ENCODE measurements at places on chromosomes 2 and 18. TPM values are rescaled to one million over a fixed set of nuclear protein-coding genes. Genes with fewer than 3 reads are reported as not detected.

DNA sequence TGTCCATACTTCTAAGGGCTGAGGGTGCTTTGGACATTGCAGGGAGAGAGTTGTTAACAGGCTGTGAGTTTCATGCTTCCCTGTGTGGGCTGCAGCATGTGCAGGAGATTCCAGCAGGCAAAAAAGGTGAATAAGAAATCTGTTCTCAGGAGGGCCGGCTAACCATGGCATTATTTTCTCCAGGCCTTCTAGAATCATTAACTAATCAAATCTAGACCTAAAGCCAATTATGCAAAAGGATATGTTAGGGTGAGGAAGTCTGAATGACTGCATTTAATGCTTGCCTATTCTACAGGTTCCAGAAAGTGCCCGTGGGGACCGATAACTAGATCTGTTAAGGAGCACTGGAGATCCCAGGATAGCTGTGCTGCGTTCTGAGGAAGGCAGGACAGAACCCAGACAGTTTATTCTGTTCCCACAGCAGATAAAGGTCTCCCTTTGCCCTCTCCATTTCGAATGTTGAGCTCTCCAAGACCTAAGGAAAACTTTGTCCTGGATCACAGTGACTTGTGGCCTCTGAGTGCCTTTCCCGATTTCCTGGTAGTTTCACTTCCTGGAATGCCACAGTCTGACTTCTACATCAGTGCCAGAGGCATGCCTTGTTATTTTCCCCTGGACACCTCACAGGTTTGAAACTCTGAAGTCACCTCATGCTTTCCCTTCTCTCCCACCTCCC is 50.0 kb upstream of the ZFP36L2 start:
- H3K4me1 ChIP-seq, result peaks cover 33% of the 10 kb centered on the region
- peaks cover 24% of the 10 kb centered on the region for H3K36me3 ChIP-seq
- DNase-seq, result no peak

- H3K27ac ChIP-seq, result no peak overlapping the region
- no peak overlapping the region for H3K4me3 ChIP-seq
- DNase-seq, result no peak
- H3K4me1 ChIP-seq, result no peaks in the 10 kb centered on the region
- H3K36me3 ChIP-seq, result no peaks in the 10 kb centered on the region
- H3K27me3 ChIP-seq, result peaks cover 22% of the 10 kb centered on the region
These were observed 43.7 kb downstream of the CERKL start for GRCh38 chr2:181613241-181613640.

GRCh38 chr2:28362991-28363521 is 29.6 kb upstream of the FOSL2 start:
- peaks cover 45% of the 10 kb centered on the region for H3K4me1 ChIP-seq
- DNase-seq, result no peak
- no peak overlapping the region for H3K4me3 ChIP-seq
- no peaks in the 10 kb centered on the region for H3K27me3 ChIP-seq

OSBPL1A gene
- 29.7 TPM for total RNA-seq

DNA sequence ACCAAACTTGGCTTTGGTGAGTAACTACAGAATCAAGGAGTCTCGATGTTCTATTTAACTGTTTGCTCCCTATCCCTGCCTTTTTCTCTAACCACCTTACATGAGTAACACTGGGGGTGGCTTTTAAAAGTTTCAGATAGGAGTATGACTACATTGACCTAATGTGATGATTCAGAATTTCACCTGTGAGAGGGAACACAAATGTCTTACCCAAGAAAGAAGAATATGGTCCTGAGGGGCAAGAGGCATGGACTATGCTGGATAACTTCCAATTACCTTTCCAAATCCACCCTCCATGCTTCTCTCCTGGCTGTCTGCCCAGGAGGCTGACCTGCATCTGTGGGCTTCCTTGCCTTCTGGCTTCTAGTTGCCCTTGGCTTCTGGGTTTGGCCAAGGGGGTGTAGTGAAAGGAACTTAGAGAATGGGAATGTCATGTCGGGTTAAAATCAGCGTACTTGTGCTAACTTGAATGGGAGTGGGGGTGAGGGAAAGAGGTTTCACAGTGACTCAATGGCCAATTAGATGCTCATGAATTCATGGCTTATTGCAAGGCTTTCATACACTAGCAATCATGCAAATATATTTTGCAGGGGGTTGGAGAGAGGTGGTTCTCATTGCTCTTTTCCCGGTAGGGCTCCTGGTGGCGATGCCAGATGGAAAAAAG is 5.3 kb upstream of the IL36G start:
- peaks cover 61% of the 10 kb centered on the region for H3K27me3 ChIP-seq
- H3K4me3 ChIP-seq, result no peak overlapping the region
- DNase-seq, result no peak
- H3K27ac ChIP-seq, result no peak overlapping the region
- no peaks in the 10 kb centered on the region for H3K36me3 ChIP-seq
- H3K4me1 ChIP-seq, result no peaks in the 10 kb centered on the region

DNA sequence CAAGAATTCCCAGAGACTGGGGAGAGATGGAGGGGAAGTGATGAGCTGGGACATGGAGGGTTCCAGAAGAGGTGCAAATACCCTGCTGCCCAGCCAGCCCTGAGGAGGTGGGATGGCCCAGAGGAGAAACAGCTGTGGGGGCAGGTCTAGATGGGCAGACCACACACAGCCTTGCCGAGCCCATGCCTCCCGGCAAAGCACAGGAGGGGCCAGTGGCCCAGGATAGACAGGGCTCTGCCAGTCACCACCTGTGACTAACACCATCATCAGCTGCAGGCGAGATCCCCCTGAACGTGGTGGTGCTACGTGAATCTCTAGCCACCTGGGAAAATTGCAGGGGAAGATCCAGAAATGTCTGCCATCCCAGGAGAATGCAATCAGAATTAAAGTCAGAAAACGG is 39.4 kb downstream of the SCTR start:
- H3K27ac ChIP-seq, result no peak overlapping the region
- H3K27me3 ChIP-seq, result peaks cover 37% of the 10 kb centered on the region
- peaks cover 4% of the 10 kb centered on the region for H3K4me1 ChIP-seq

DNA sequence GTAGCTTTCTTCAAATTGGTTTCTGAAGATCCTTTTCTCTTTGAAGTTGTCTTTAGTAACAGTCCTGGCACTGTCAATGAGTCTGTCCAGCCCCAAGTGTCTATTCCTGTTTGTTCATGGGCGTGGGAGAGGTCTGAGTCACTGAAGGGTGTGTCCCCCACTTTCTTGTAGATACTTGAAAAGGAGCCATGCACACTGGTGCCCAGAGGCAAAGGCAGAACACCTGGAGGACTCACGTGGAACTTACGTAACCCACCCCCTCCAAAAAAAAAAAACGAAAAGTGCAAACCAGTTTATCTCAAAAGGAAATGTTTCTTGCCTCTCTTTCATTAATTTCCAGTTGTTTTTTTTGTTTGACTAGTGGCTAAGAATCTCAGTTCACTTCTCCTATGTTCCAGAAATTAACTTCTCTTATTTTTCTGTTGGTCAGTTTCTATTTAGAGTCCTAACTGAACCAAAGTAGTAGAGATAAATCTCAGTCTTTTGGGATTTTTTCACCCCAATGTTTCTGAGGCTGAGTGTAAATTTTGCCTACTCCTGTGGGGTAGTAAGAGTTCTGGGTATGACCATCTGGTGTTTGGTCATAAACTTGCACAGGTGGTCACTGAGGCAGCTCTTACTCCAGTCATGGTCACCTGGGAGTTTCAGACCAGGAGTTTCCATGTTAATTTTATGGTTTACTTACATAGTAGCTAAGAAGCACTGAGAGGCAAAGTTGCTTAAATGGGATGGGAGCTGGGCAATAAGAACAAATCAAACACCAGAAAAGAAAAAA is 54.9 kb downstream of the DSC3 start:
- H3K27me3 ChIP-seq, result peaks cover 18% of the 10 kb centered on the region
- no peak overlapping the region for H3K27ac ChIP-seq
- no peaks in the 10 kb centered on the region for H3K36me3 ChIP-seq

- DNase-seq, result no peak
- no peak overlapping the region for H3K27ac ChIP-seq
- H3K27me3 ChIP-seq, result no peaks in the 10 kb centered on the region
- H3K36me3 ChIP-seq, result peaks cover 26% of the 10 kb centered on the region
- no peak overlapping the region for H3K4me3 ChIP-seq
These were observed 32.9 kb downstream of the ZC3H15 start for GRCh38 chr2:186518945-186519344.

DNA sequence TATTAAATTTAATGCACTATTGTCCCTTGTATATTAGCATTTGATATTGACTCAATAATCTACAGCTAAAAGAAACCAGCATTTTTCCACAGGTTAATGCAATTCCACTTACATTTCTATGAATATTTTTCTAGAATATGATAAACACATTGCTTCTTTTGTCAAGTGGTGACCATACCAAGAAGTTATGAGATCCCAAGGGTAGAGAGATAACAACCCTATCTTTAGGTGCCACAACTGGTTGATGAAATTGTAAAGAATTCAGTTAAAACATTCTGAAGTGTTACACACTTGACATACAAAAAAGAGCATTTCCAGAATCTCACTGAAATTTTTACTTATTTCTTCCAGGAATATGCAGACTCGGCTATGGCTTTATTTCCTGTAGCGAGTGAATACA is 56.0 kb downstream of the ABCG8 start:
- DNase-seq, result no peak
- no peaks in the 10 kb centered on the region for H3K27me3 ChIP-seq
- H3K36me3 ChIP-seq, result peaks cover 53% of the 10 kb centered on the region
- H3K4me1 ChIP-seq, result peaks cover 27% of the 10 kb centered on the region
- no peak overlapping the region for H3K4me3 ChIP-seq
- H3K27ac ChIP-seq, result no peak overlapping the region

- H3K27ac ChIP-seq, result no peak overlapping the region
- H3K36me3 ChIP-seq, result no peaks in the 10 kb centered on the region
- H3K4me3 ChIP-seq, result no peak overlapping the region
- no peak for DNase-seq
These were observed 596.4 kb upstream of the VRK2 start for GRCh38 chr2:57450170-57450569.

GCA gene
- total RNA-seq, result 4.0 TPM

- no peak overlapping the region for H3K27ac ChIP-seq
- peaks cover 4% of the 10 kb centered on the region for H3K4me1 ChIP-seq
- H3K4me3 ChIP-seq, result no peak overlapping the region
- H3K36me3 ChIP-seq, result peaks cover 34% of the 10 kb centered on the region
- DNase-seq, result no peak
- H3K27me3 ChIP-seq, result no peaks in the 10 kb centered on the region
These were observed 52.3 kb downstream of the TWSG1 start for GRCh38 chr18:9386879-9387278.

DNA sequence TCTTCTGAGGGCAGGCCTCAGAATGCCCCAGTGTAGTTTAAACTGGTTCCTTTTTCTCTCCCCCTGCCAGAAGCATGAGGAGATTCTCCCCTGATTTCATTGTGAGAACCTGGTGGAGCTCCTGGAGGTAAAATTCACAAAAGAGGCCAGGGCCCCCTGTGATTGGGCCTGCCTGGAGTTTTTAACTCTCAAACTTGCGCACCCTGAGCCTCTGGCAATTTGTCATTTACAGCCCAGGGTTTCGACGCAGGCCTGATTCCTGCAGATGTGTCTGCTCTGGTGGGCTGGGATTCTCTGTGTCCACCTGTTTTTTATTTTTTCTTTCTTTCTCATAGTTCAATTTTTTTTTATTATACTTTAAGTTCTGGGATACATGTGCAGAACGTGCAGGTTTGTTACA is 157.9 kb downstream of the ASB1 start:
- H3K4me3 ChIP-seq, result no peak overlapping the region
- no peak overlapping the region for H3K27ac ChIP-seq
- H3K27me3 ChIP-seq, result peaks cover 3% of the 10 kb centered on the region
- peak; percentile 32 for DNase-seq
- no peaks in the 10 kb centered on the region for H3K4me1 ChIP-seq

GRCh38 chr2:32627441-32627813 is 423 bp upstream of the TTC27 start:
- H3K27ac ChIP-seq, result peak overlapping the region; percentile 84
- peaks cover 8% of the 10 kb centered on the region for H3K36me3 ChIP-seq
- no peak for DNase-seq
- peaks cover 17% of the 10 kb centered on the region for H3K4me1 ChIP-seq
- H3K4me3 ChIP-seq, result peak overlapping the region; percentile 89
- no peaks in the 10 kb centered on the region for H3K27me3 ChIP-seq

DSG1 gene
- not detected for total RNA-seq

DNA sequence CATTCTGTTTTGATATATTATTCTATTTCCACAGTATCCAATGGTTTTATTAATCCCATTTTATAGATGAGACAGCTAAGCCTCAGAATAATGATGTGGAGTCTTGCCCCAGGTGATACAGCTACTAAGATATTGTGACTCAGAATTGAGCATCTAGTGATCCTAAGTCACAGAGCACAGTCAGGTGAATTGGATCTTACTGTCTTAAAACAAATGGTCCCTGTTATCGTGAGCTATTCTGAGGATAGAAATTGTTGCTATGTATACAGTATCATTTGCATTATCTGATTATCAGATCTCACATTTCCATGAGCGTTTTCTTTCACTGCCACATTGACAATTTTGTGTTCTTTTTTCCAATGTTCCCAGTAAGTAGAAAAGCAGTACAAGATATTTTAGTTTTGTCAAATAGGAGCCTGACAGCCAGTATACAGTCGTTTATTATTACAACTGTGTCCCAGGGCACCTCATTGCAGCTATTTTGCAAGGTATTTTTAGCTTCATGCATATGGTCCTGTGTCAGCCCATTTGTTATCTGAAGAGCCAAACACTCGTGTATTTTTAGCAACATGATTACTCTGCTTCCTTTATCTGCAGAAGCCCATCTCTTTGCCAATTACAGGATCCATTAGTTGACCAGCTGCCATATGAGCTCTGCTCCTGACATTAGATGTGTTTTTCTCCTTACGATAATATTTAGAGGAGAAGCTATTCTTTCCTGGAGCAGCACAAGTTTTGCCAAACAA is 25.1 kb upstream of the SGPP2 start:
- no peaks in the 10 kb centered on the region for H3K4me1 ChIP-seq
- H3K4me3 ChIP-seq, result no peak overlapping the region
- no peaks in the 10 kb centered on the region for H3K27me3 ChIP-seq
- H3K36me3 ChIP-seq, result no peaks in the 10 kb centered on the region
- DNase-seq, result no peak

- H3K4me1 ChIP-seq, result no peaks in the 10 kb centered on the region
- H3K27ac ChIP-seq, result no peak overlapping the region
- DNase-seq, result no peak
- no peaks in the 10 kb centered on the region for H3K27me3 ChIP-seq
- H3K36me3 ChIP-seq, result no peaks in the 10 kb centered on the region
These were observed 329.7 kb upstream of the CNTNAP5 start for GRCh38 chr2:123695426-123695825.

DNA sequence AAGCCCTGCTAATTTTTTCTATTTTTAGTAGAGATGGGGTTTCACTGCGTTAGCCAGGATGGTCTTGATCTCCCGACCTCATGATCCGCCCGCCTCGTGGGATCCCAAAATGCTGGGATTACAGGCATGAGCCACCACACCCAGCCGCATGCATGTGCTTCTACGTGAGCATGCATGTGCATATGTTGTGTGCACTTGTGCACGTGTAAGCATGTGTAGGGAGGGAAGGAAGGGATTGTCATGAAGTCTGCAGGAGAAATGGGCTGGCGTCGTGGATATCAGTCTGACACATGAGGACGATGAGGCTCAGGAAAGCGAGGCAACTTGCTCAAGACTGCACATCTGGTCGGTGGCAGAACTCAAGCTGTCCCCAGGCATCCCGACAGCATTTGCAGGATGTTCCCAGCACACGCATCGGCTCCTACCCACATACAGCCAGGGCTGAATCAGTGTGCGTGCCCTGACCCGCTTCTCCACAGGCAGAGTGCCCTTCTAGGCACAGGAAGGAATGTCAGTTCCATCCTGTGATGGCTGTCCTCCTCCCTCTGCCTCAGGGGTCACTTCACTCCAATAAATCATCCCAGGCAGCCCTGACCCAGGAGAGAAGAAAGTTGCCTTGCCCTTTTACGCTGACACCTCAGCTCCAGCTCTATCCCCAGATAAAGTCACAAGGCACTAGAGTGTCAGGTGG is 49.9 kb upstream of the SLC14A2 start:
- H3K27me3 ChIP-seq, result peaks cover 35% of the 10 kb centered on the region
- H3K36me3 ChIP-seq, result no peaks in the 10 kb centered on the region
- DNase-seq, result no peak
- H3K4me1 ChIP-seq, result peaks cover 51% of the 10 kb centered on the region
- H3K4me3 ChIP-seq, result no peak overlapping the region

ING5 gene
- 29.4 TPM for total RNA-seq
